ENCODE measurements at places on chromosomes 12 and 14.
A peak's percentile ranks its signal among the peaks of the same experiment; 100 is the strongest.

- no peak for DNase-seq
Measured at GRCh38 chr12:110600254-110600653, 13.7 kb upstream of the TCTN1 start.

DNA sequence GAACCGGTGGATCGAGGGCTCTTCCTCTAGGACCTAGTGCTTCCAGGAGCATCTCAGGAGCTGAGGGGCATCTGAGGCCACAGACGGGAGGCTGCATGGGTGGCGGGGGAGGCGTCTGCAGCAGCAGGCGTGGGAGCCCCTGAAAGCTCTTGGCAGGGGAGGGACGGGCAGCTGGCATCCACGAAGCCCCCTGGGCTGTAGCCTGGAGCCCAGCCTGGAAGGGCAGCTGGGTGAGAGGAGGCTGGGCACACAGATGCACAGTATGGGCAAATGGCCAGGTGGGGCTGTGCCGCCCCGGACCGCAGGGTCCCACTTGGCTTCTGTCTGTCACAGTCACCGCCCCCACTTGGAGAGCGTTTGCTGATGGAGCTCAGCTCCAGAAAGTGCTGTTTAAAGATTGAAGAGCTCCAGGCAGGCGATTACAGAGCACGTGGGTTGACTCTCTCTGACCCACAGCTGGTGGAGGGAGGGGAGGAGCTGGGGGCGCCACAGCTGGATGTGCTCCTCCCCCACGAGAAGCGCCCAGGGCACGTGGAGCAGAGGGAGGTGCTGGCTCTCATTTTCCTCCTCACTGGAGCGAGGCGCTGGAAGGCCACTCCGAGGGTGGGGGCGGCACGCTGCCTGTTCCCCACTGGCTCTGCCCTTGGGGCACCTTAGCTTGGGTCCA is 155.0 kb upstream of the C14orf180 start:
- DNase-seq = no peak

DNA sequence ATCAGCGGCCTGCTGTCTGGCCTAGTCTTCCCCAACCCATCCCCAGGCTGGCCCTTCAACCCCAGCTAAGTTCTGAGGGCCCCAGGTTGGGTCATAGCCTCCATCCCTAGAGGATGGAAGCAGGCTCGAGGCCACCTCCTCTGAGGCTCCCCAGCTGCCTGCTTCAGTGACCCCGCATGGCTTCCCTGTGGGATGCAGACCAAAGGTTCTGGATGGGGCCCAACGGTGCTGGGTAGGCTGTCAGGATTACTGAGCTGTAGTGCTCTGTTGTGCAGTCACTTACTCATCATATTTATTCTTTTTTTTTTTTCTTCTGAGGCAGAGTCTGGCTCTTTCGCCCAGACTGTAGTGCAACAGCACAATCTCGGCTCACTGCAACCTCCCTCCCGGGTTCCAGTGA is 92.0 kb downstream of the IRF2BPL start:
- no peak for DNase-seq

GRCh38 chr12:48447755-48448154 is 24.6 kb upstream of the ANP32D start:
- no peak for DNase-seq

DNA sequence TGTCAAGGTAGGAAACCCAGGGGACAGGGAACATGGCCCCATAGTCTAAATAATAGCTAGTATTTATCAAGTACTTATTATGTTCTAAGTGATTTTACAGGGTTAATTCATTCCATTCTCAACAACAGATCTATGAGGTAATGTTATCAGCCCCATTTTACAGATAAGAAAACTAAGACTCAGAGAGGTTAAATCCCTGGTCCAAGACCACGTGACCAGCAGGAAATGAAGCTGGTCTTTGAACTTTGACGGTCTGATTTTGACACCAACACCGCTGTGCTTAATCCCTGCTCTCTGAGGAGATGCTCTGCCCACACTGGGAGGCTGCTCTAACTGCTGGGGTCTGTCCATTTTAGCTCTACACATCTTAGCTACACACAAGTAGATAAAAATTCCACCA is 253.5 kb downstream of the SPTSSA start:
- DNase-seq = no peak

- DNase-seq = peak; percentile 89
Measured at GRCh38 chr12:121811434-121812319, 7.9 kb downstream of the SETD1B start.

DNA sequence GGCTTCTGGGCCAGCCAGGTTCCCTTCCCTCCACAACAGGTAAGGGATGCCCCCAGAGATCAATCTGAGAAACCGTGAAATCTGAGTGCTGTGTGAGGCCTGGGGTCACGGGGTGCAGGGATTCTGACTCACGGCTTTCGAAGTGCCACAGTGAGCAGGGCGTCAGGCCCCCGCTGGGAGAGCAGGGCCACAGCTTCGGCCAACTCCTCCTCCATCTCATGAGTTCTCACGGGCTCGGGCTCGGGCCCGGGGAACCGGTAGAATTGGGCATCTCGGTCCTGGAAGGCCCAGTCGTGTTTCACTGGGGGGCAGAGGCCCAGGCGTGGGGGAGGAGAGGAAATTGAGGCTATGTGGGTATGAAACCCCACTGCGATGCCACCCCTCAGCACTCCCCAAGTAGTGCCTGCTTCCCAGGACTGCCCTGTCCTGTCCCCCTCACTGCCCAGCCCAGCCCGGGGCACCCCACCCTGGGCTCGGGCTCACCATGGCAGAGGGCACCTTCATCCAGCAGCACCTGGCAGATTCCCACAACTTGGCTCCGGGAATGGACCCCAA is 7.7 kb downstream of the RAPGEF3 start:
- DNase-seq = no peak

DNA sequence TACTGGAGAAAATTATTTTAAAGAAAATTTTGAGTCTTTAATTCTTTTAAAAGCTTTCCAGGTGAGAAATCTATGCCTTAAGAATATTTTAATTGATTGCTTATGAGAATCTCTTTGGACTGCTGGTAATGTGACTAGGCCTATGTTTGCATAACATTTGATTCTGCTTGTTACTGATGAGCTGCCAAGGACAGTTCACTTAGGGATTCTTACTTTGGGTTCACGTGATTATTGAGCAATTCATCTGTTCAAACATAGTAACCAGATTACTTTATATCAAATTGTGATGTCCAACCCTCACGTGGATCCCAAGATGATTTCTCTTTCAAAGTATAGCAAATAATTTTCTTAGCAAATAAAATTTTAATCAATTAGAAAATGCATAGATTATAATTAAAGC is 27.4 kb upstream of the ABCD2 start:
- no peak for DNase-seq

- DNase-seq = no peak
Measured at GRCh38 chr12:508145-508544, 48.4 kb downstream of the B4GALNT3 start.

DNA sequence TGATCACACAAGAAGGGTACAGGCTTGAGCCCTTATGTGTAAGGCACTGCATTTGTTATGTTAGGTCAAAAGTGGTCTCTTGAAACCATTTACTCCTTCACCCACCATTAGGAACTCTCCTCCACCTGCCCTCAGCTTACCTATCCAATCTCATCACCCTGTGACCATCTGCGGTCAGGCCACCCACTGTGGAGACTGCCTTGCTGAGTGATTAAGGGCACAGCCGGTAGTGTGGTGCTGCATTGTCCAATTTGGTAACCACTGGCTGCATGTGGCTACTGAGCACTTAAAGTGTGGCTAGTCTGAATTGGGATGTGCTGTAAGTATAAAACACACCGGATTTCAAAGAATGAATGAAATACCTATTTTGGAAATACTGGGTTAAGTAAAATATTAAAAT is 177.1 kb upstream of the PARP11 start:
- no peak for DNase-seq

DNA sequence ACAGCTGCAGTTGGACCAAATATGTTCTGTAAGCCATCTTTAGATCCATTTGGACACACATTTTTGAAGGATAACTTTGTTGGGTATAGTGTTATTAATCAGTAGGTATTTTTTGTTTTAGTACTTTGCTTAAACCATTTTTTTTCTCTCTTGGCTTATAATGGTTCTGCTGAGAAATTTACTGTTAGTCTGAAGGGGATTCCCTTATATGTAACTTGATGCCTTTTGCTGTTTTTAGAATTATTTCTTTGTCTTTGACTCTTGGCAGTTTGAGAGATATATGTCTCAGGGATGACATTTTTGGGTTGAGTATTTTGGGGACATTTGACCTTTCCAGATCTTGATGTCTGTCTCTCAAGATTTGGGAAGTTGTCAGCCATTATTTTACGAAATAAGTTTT is 169.8 kb downstream of the GPHN start:
- no peak for DNase-seq

DNA sequence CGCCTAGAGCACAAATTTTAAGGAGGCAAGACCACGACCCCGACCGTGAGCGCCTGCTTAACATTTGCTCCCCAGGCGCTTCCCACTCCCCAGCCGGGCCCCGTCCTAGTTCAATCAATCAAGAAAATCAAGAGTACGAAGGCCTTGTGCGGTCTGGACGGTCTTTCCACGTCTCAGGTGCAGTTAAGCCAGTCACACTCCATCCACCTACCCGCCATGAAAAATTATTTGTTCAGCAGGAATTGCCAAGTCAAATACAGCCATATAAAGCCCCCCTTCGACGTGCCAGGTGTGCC is 603 bp upstream of the LRR1 start:
- no peak for DNase-seq

DNA sequence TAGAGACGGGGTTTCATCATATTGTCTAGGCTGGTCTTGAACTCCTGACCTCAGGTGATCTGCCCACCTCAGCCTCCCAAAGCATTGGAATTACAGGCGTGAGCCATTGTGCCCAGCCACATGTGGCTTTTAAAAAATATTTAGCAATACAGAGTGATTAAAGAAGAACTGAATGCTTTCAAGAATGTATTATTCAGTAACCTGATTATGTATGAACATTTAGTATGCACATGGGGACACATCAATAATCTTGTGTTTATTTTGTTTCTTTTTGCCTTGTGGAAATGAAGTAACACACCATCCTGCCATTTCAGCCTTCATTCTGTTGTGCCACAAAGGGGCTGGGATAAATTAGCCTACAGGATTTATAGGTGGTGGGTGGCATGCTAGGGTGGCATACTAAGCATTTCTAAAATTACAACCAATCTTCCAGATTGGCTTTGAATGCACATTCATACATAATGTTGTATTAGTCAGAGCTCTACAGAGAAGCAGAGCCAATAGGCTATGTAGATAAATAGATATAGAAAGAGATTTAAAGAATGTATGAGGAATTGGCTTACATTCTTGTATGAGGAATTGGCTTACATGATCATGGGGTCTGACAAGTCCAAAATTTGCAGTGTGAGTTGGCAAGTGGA is 25.5 kb upstream of the TXNRD1 start:
- DNase-seq = no peak

GRCh38 chr12:110373425-110373824 is 30.1 kb downstream of the ANAPC7 start:
- no peak for DNase-seq

GRCh38 chr14:96083667-96084320 is 44.6 kb downstream of the C14orf132 start:
- no peak for DNase-seq

DNA sequence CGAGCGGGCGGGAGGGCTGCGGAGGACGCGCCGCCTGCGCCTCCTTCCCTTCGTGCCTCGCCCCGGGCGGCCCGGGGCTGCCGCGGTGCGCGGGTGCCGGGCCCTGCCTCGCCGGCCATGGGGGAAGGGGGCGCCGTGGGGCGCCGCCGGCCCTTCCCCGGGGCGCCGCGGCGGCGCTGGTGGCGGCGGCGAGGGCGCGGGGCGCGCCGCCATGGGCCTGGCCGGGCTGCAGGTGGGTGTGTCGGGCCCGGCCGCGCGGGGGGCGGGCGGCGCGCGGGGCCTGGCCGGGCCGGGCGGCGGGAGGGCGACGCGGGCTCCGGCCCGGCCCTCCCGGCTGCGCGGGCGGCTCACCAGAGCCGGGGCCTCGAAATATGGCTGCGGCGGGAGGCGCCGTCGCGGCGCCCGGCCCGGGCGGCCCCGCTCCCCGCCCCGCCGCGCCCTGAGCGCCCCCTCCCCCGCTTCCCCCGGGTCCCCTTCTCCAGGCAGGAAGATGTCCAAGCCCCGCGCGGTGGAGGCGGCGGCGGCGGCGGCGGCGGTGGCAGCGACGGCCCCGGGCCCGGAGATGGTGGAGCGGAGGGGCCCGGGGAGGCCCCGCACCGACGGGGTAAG is 5.1 kb downstream of the KMT5A start:
- peak; percentile 43 for DNase-seq

DNA sequence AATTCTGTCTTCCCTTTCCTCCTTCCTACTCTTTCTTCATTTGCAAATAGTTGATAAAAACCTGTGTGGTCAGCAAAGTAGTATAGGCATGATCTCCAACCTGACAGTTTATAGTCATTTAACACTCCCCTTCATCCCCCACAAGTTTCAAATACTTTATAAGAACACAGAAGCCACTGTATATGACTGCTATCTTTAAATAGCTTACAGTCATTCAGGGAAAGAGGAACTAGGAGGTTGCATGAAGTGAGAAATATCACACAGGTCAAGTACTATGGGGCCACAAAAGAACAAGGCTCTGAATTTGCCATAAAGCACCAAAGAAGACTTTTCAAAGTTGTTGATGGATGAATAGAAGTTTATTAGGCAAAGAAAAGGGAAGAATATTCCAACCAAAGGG is 431.3 kb downstream of the NPAS3 start:
- no peak for DNase-seq

- no peak for DNase-seq
Measured at GRCh38 chr12:9221483-9221882, 13.3 kb upstream of the PZP start.

DNA sequence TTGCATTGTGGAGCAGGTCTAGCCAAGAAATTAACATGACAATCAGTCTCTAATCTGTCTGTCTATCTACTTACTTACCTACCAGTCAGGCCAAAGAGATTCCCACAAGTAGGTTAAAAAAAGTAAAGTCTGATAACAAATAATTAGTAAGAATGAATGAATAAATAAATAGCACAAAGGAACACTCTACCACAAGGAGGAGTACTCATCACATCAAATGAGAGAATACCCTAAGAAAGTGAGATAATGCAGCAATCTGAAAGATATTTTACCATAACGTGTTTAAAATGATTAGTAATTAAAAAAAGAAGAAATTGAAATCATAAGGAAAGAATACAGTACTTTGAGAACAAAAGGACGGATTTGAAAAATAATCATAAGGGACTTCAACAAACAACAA is 187.2 kb downstream of the SYNE2 start:
- no peak for DNase-seq

DNA sequence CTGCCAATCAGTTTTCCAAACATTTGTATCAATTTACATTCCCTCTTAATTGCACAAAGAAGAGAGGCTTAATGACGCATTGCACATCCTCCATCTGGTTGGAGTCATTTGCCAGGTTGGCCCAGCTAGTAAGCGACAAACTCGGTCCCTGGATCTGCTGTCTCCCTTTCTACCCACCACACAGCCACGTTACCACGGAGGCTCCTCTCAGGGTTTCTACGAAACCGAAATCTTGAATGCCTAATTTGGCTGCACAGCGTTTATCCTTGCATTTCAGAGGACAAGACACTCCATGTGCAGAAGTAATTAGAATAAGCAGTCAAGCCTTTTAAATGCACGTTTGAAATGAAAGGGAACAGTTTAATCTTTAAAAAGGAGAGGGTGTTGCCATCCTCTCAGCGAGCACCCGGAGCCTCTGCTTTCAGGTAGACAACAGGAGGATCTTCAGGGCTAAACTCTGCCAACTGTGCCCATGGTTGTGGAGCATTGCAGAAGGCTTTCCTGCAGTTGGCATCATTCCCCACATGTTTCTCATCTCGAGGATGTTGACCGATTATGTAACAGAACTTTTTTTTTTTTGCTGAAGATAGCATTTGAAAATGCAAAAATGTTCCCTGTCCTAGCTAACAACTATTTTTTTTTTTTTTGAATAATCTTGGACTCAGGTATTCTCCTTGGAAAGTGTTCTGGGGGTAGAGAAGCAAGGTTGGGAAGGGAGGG is 37.8 kb downstream of the SLC24A4 start:
- DNase-seq = no peak
